Purkinje cell (primary cell): ENCODE measurements at places on chromosomes 12 and 14. TPM values are rescaled to one million over a fixed set of nuclear protein-coding genes. Genes with fewer than 3 reads are reported as not detected.

The GRIN2B gene
- polyA plus RNA-seq: 0.01 and 7.5 TPM in 2 replicates

The RPAP3 gene
- 29.8 and 33.5 TPM in 2 replicates for polyA plus RNA-seq

The MMAB gene
- polyA plus RNA-seq: 11.9 and 17.4 TPM in 2 replicates

The PELI2 gene
- 1.7 and 4.9 TPM in 2 replicates for polyA plus RNA-seq

The LYZ gene
- polyA plus RNA-seq: not detected in 2 replicates

The PDZRN4 gene
- polyA plus RNA-seq: 0.11 and 3.4 TPM in 2 replicates

The ARHGAP5 gene
- polyA plus RNA-seq: 926 and 1,090 TPM in 2 replicates

The CRIP1 gene
- 2.9 TPM in 1 of 2 replicates, not detected in the other for polyA plus RNA-seq

The PRKD1 gene
- polyA plus RNA-seq: 8.9 and 18.8 TPM in 2 replicates

The RAD51AP1 gene
- polyA plus RNA-seq: 1.8 and 6.7 TPM in 2 replicates

The BIN2 gene
- polyA plus RNA-seq: not detected in 2 replicates

The KDM5A gene
- 7.2 and 8.5 TPM in 2 replicates for polyA plus RNA-seq

The TSPAN19 gene
- polyA plus RNA-seq: 5.3 and 9.8 TPM in 2 replicates

The RNFT2 gene
- 16.2 and 26.9 TPM in 2 replicates for polyA plus RNA-seq

The SERPINA12 gene
- not detected in 2 replicates for polyA plus RNA-seq

The COCH gene
- 53.1 and 66.9 TPM in 2 replicates for polyA plus RNA-seq

The FCF1 gene
- polyA plus RNA-seq: 5.8 and 10.7 TPM in 2 replicates

The GYS2 gene
- polyA plus RNA-seq: not detected in 2 replicates
